ENCODE measurements at places on chromosomes 1 and 21. TPM values are rescaled to one million over a fixed set of nuclear protein-coding genes. Genes with fewer than 3 reads are reported as not detected.

GRCh38 chr1:86423873-86424272 lies at the start of gene CLCA2:
TSS of gene CLCA2 (plus strand) at chr1:86424171. CDS start at chr1:86424248, 77 bp downstream.
- no peak for DNase-seq

- no peak for DNase-seq
Observed at GRCh38 chr21:28883931-28884330, 108.7 kb downstream of the LTN1 start.

DNA sequence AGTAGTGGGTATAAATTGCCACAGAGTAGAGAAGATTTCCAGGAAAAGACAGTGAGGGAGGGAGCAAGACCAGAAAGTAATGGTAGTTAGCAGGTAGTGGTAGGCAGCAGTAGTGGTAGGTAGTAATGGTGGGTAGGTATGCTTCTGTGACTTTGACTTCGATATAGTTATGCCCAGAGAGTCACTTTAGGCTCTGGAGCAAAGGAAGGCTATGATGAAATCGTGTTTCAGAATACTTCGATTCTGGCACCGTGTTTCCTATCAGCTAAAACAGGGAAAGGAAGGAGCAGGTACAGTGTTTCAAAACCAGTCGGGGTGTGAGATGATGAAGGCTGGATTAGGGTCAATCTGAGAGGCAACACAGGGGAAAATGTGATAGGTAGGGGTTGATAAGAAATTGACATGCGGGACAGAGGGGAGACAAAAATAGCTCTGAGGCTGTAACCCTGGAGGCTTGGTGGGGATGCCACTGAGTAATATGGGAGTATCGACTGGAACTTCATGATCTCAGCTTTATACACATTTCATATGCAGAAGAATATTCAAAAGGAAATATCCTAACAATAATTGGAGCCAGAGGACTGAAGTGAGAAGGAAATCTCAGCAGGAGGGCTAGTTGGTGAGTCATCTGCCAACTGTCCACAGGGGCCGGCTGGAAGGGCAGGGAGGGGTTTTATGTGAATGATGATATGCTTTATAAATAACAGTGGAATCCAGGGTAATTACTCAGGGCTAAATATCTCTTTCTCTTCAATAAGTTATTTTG lies 25.2 kb upstream of the TRIM45 start:
- peak; percentile 63 for DNase-seq

Gene CHI3L2
- 7.5 TPM for total RNA-seq

DNA sequence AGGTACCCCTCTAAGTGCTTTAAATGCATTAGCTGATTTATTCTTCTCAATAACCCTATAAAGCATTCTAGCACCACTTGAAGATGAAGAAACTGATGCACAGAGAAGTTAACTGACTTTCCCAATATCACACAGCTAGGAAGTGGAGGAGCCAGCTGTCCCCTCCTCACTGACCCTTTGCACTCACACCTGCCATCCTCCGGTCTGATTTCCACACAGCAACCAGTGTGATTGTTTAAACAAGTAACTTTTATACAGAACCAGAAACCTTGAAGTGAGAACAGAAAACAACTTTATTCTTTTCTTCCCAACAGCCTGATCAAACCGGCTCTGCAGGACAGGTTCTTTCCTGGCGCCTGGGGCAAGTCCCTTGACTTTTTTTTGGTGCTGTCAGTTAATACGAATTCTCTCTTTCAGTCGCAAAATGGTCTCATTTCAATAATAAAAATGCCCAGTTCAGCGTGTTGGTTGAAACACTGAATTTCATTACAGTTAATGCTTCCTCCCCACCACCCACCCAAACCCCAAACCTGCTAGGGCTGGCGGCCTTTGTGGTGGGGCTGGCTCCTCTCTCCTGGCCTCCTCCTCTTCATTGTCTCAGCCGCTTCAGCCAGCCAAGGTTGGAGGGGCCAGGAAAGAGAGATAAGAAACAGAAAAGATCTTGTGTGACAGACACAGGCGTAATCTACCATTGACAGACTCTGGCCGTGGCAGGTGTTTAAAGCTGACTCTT lies 26.4 kb upstream of the EEIG2 start:
- DNase-seq: no peak

Gene COL6A2
- total RNA-seq: 373 TPM

Gene PTPN22
- not detected for total RNA-seq

GRCh38 chr21:45894906-45895777 lies 86.4 kb upstream of the COL6A1 start:
- DNase-seq: no peak

DNA sequence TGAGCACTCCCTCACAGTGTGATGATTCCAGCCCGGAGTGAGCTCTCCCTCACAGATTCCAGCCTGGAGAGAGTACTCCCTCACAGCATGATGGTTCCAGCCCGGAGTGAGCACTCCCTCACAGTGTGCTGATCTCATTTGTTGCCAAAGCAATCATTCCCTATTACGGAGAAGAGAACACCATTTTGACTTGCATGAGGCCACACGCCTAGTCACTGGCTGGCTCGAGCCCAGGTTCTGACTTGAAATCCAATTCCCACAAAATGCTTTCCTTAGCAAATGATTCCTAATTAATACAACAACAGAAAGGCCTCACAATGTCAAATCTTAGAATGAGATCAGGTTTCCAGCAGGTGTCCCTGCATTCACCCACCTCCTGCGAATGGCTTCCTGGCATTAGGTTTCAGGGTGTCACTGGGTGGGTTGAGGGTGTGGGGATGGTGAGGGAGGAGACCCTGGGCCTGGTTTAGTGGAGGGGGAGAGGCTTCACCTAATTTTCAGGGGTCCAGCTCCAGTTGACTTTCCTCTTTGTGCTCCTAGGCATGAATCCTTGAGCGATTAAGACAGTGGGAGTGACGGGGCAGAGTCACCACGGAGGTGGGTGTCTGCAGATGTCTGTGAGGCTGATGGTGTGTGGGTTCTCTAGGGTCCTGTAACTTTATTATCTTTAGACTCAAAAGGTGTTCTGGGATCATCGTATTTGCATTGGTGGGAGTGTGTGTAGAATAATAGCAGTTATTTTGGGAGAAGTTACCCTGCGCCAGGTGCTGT lies 158.5 kb downstream of the KCNJ6 start:
- DNase-seq: no peak

Gene MAB21L3
- 0.21 TPM for total RNA-seq

GRCh38 chr1:68173936-68174737 lies 58.2 kb downstream of the WLS start:
- peak; percentile 83 for DNase-seq

Gene FAM110D
- total RNA-seq: 0.79 TPM

Gene GBP7
- not detected for total RNA-seq

DNA sequence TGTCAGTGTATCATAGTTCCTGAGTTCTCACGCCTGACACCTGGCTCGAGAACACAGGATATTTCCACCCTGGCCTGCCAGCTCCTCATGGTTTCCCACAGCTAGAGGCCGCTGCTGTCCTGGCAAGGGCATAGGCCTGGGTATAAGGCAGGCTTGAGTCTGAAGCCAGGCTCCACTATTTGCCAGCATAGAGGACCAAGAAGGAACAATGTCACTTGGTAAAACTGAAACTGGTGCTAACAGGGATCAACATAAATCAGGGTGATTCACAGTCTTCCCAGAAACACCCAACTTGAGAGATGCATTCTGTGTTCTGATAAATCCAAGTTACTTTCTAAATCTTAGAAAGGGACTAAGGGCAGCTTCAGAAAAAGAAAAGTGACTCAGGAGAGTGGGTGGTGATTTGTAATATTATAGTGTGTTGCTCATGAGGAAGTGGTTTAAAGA lies 6.9 kb upstream of the S100A2 start:
- peak; percentile 75 for DNase-seq

Gene FABP3
- total RNA-seq: 2.1 TPM

- DNase-seq: peak; percentile 70
Observed at GRCh38 chr1:232766241-232766890, 38.9 kb upstream of the MAP10 start.

DNA sequence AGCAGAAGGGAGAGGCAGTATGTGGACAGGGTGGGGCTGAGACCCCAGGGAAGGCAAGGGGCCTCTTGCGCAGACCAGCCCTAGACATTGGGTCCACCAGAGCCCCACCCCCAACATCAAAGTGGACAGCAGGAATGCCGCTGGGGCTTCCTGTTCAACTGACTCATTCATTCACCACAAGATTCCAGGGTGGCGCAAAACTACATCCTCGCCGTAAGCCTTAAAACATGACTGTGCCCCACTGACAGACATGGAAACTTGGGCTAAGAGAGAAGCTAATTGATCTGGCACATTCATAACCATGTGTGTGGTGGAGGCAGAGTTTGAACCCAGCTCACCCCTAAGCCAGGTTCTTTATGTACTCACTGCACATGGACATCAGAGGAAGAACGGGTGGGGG lies 14.0 kb downstream of the COL16A1 start:
- DNase-seq: peak; percentile 91

- DNase-seq: peak; percentile 47
Observed at GRCh38 chr1:235160383-235160956, 580 bp downstream of the RBM34 start.

GRCh38 chr1:147072482-147073432 lies 99.5 kb downstream of the PRKAB2 start:
- no peak for DNase-seq

DNA sequence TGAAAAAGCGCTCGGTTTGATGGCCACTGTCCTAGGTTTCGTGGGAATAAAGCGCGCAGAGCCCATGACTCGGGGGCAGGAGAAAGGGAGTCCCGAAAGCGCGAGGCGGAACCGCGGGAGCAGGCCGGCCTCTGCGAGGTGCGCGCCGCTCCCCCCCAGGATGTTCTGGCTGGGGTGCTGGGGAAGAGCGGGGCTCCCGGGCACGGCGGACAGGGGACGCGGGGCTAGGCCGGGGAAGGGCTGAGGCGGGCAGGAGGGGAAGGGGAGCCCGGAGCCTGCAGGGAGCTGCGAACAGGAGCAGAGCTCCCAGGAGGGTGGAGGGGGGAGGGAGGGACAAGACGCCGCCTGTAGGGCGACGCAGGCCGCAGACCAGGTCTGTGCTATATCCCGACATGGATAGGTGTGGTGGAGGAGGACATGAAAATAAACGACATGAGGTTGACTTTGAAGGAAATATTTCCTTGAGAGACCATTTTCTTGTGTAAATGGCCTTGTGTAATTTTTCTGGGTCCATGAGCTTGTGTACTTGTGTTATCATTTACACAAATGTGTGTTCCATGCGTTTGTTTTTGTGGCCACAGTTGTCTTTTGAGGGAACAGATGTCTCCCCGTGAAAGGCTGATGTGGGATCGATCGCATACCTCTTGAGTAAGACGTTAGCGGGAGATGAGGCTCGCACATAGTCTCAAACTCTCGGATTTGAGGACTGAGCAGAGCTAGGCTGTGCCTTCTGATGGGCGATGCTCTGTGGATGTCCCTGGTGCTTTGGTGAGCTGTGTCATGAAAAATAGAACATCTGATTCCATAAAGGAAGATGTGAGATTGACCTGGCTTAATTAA lies 1.3 kb downstream of the PCNT start:
- no peak for DNase-seq

Gene KCNE1
- not detected for total RNA-seq

DNA sequence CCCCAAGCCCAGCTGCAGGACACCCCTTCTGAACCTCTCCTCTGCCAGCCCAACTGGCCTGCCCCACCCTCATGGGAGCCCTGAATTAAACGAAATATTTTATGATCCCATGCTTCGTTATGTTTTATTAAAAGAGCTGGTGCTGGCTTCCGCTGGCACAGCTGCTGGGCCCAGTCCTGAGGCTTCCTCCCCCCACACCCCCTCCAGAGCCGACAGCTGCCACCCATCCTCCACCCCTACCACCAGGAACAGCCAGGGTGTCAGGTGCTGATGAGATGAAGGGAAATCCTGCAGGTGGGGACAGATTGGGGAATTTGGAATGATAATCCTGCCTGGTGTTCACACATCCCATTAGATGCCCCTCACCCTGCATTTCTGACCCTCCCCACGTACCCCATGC lies 19.0 kb downstream of the IGSF21 start:
- no peak for DNase-seq

- DNase-seq: no peak
Observed at GRCh38 chr1:214419650-214420049, 131.8 kb downstream of the PTPN14 start.

Gene SCAF4
- 13.3 TPM for total RNA-seq

GRCh38 chr1:209493559-209493958 lies 90.0 kb upstream of the CAMK1G start:
- DNase-seq: no peak

GRCh38 chr1:27572679-27573426 lies 31.1 kb downstream of the AHDC1 start:
- DNase-seq: no peak

Gene FLG2
- total RNA-seq: not detected

- no peak for DNase-seq
Observed at GRCh38 chr1:83959824-83960498, 39.0 kb downstream of the TTLL7 start.

Gene KIF17
- 1.6 TPM for total RNA-seq

DNA sequence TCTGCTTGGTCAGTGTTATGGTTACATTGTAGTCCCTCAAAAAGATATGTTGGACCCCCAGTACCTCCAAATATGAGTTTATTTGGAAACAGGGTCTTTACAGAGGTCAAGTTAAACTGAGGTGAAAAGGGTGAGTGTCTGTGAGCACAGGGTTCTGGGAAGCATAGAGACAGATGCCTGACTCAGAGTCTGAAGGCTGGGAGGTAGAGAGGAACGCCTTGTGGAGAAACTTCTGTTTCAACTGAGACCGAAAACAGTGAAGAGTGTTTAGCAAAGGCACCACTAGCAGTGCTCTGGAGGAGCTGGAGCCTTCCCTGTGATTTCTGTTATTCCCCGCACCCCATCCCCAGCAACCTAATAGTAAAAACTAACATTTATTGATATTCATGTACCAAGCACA lies 65.2 kb upstream of the LRRC8D start:
- DNase-seq: no peak

Measured in kidney epithelial cell (primary cell).